ENCODE measurements at places on chromosomes 6 and 20.

- DNase-seq = no peak
Observed at GRCh38 chr6:112223070-112223861, 31.1 kb downstream of the LAMA4 start.

- no peak for DNase-seq
Observed at GRCh38 chr6:163900570-163900969, 486.1 kb downstream of the QKI start.

- DNase-seq = no peak
Observed at GRCh38 chr20:23142162-23143050, 56.3 kb upstream of the CD93 start.

DNA sequence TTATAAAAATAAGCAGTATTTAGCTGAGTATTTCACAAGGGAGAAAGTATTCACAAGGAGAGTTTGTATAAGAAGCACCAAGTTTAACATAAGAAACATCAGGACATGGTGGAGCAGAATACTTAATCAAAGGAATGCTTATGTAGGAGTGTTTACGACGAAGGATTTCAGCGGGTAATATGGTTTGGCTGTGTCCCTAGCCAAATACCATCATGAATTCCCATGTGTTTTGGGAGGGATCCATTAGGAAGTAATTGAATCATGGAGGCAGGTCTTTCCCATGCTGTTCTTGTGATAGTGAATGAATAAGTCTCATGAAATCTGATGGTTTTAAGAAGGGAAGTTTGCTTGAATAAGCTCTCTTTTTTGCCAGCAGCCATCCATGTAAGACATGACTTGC, 1099.1 kb upstream of the ADGRB3 start:
- no peak for DNase-seq

- DNase-seq = no peak
Observed at GRCh38 chr6:110815015-110815410, 256 bp downstream of the CDK19 start.

DNA sequence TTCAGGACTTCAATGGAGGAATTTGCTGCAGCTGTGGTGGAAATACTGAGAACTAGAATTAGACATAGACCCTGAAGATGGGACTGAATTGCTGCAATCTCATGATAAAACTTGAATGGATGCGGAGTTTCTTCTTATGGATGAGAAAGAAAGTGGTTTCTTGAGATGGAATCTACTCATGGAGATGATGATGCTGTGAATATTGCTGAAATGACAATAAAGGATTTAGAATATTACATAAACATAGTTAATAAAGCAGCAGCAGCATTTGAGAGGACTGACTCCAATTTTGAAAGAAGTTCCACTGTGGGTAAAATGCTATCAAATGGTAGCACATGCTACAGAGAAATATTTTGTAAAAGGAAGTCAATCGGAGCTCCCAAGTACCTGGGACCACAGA, 264.6 kb downstream of the UBE3D start:
- no peak for DNase-seq

DNA sequence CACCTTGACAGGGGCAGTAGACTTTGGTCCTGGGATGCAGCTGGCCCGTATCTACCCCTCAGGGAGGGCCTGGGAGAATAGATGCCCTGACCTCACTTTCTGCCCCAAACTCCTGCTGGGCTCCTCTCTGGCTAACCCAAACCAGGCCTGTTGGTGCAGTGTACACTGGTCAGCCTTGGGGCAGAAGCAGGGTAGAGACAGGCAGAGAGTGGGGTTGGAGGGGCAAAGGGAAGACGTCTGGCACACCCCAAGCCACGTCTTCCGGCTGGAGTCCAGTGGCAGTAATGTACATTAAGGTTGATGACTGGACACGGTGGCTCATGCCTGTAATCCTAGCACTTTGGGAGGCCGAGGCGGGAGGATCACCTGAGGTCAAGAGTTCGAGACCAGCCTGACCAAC, 9.3 kb downstream of the DDR1 start:
- DNase-seq = no peak

DNA sequence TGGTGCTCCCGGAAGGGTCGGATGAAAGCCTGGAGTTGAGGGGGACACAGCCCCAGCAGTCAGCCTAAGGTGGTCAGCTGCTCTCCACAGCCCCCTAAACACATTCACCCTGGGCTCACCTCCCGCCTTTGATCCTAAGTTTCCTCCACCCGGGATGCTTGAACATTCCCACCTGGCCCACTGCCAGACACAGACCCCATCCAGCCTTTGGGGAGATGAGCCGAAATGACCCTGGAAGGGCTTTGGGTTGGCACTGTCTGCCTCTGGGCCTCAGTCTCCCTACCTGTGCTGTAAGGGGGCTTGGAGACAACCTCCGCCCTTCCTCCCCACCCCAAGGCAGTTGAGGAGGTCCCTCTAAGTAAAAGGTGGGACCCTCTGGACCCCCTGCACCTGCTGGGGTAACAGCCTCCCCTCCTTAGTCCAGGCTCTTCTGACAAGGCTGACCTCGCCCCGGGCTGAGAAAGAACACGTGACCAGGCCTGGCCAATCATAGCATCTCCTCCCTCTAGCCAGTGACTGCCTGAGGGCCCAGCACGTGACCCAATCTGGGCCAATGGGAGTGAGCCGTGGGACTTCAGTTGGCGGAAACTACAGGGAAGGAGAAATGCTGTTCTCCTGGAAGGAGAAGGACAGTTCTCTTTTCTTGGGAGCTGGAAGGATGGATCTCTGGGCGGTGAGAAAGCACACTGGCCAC, 16.9 kb upstream of the UBE2V1 start:
- DNase-seq = no peak

GRCh38 chr6:2549834-2550233, 200.9 kb downstream of the MYLK4 start:
- no peak for DNase-seq

Data from stimulated activated CD4-positive, alpha-beta T cell treated with anti-CD3 and anti-CD28 coated beads, Interleukin-4, amount 100 ng/mL, for 48 hours (primary cell).